ENCODE measurements at places on chromosomes 3 and 15.

GRCh38 chr3:133208184-133208583, 170.0 kb downstream of the TMEM108 start:
- DNase-seq = no peak

DNA sequence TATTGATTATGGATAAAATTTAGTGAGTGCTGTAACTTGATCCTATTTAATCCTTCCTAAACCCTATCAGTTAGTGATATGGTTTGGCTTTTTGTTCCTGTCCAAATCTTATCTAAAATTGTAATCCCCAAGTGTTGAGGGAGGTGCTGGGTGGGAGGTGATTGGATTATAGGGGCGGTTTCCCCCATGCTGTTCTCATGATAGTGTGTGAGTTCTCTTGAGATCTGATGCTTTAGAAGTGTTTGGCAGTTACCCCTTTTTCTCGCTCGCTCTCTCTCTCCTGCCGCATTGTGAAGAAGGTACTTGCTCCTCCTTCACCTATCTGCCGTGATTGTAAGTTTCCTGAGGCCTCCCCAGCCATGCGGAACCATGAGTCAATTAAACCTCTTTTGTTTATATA, 134.0 kb upstream of the SUCLG2 start:
- DNase-seq = no peak

DNA sequence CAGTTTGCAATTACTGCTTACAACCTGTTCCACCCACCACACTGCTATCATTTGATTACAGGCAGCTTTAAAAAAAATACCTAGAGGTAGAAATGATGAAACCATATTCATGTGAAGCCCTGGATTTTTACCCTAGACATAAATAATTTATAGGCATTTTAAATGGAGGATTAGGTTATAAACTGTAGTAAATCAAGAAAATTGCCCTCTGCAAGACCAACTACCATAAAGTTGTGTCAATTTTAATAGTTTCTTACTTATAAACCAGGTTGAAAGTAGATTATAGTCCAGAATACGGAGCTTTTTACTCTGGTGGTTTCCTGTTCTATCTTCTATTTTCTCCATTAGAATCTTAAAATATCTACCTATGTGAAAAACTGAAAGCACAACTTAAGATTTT, 13.9 kb downstream of the TNIK start:
- no peak for DNase-seq

- DNase-seq = no peak
Observed at GRCh38 chr15:95503107-95503506, 827.4 kb upstream of the NR2F2 start.

DNA sequence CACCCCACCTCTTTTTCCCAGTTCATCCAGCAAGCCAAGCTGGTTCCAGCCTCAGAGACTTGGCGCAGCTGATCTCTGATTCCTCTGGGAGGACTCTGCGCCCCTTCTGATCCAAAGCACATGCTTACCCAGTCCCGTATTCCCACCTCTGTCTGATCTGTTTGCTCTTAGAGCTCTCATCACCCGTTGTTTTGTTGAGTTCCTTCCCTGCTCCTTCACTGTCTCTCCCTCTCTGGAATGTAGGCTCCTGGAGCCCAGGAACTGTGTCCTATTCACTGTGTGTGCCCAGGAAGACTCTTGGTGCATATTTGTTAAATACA, 1.3 kb upstream of the ZXDC start:
- no peak for DNase-seq

GRCh38 chr3:81694662-81695061, 66.8 kb downstream of the GBE1 start:
- DNase-seq = no peak

DNA sequence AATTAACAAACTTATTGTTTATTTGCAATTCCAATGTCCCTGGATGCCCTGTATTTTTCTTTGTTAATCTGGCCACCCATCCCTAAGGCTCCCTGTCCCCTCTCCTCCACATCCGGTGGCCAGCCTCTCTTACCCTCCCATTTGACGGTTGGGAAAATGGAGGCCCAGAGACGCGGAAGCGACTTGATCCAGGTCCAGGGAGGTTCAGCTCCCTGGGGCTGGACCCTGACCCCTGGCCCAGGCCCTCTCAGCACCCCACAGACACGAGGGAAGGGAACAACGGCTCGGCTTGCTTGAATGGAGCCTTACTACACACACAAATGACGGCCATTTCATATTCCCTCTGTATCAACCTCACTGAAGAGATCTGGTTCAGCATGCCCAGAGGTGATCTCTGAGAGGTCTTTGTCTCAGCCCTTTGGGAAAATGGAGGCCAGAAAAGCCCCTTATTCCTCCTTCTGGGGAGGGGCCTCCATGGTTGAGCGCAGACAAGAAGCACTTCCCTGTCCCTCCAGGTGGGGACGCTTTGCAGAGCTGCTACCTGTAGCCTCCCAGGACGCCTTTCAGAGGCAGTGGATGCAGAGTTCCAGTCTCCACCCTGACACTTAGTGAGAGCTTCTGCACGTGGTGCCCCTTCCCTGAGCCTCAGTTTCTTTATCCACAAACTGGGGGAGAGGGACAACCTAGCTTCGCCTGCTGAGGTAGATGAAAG, 82.1 kb downstream of the ATP2B2 start:
- no peak for DNase-seq

GRCh38 chr3:194592798-194593752, 40.1 kb downstream of the TMEM44 start:
- DNase-seq = no peak

GRCh38 chr3:107795514-107796094, 272.8 kb downstream of the BBX start:
- DNase-seq = no peak

- DNase-seq = no peak
Observed at GRCh38 chr3:132669256-132669777, 9.2 kb downstream of the UBA5 start.

DNA sequence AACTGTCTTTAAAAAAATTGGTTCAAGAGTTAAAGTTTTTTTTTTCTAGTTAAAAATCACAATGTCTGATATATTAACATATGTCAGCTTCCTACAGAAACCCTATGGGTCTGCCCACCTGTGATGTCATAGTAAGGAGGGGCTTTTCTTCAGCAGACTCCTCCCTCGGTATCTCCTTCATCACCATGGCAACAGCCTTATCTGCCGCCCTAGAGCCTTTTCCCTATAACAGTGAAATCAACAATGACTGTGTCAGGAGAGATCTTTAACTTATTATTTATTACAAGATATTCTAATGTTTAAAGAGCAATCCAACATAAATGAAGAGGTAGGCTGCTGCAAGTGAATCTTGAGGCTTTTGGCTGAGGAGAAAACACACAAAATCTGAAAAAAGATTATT, 138.7 kb downstream of the PEX5L start:
- DNase-seq = peak; percentile 23

GRCh38 chr3:179189759-179190158, 41.6 kb downstream of the PIK3CA start:
- DNase-seq = no peak

DNA sequence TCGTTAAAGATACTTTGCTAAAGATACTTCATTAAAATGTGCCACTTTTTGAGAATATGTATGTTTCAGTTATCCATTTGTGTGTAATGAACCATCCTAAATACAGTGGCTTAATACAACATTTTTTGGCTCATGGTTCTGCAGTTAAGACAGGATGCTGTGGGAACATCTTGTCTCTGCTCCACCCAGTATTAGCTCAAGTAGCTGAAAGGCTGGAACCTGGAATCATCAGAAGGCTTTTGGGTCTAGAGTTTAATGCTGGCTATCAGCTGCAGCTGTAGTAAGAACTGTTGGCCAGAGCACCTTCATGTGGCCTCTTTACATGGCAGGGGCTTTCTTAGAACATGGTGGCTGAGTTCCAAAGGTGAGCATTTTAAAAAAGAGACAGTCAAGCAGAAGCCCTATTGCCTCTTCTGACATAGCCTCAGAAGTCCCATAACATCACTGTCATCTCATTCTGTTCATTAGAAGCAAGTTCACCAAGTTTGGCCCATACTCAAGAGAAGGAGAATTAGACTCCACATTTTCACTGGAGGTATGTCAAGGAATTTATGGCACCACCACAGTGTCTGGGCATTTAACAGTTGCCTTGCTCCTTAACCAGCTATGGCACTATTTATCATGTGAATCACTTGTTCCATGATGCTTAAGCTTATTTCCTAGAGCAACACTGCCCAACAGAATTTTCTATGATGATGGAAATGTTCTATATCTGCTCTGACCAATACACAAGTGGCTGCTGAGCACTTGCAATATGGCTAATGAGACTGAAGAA, 70.4 kb upstream of the PDZRN3 start:
- no peak for DNase-seq

GRCh38 chr3:152398495-152398894, 129.8 kb downstream of the MBNL1 start:
- no peak for DNase-seq

- DNase-seq = peak; percentile 14
Observed at GRCh38 chr15:51380999-51381806, 39.7 kb downstream of the GLDN start.

DNA sequence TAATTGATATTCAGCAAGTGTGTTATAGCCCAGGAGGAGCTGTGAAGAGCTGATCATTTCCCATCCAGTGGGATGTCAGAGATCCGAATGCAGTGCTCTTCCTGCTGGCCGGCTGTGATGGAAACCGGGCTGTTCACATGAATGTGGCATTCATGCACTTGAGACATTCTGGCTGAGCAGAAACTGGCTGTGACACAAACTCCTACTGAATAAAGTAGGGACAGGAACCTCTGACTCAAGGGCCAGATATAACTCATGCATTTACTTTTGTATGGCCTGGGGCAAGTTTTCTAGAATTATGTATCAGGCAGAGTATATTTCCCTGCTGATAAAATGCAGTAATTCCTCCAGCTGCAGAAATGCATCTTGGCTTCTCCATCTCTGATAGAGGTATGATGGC, 83.4 kb upstream of the FAM3D start:
- no peak for DNase-seq

GRCh38 chr3:13663781-13664535, 115.0 kb downstream of the FBLN2 start:
- DNase-seq = no peak

DNA sequence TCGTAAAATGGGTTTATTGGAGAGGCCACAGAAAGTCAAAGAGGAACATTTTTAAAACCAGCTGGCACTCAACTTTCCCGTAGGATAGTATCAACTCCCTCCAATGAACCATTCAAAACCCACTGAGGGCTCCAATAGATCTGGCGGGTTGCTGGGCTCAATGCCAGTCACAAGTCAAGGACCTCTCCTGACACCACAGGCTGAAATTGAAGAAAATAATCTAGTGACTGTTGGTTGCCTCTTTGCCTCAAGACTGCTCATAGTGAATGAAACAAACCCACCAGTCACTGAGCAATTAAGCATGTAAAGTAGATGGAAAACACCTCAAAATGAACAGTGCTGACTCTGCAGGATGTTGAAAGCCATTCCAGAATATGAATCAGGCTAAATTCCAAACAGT, 500.6 kb upstream of the AGTR1 start:
- no peak for DNase-seq

DNA sequence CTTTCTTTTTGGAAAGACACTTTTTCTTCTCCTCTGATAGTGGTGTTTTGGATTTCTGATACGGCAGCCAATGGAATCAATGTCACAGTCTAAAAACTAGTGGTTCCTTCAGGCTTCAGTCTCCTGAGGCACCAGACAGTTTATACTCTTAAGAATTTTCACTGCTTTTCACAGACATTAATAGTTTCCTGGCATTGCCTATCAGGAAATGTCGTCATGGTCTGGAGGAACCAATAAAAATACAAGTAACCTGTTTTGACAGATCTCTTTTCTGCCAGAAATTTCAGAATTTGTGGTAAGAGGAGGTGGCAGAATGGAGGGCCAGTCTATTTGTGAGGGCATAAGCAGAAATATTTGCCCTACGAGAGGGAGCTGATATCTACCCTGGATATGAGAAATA, 44.8 kb downstream of the FILIP1L start:
- DNase-seq = no peak

DNA sequence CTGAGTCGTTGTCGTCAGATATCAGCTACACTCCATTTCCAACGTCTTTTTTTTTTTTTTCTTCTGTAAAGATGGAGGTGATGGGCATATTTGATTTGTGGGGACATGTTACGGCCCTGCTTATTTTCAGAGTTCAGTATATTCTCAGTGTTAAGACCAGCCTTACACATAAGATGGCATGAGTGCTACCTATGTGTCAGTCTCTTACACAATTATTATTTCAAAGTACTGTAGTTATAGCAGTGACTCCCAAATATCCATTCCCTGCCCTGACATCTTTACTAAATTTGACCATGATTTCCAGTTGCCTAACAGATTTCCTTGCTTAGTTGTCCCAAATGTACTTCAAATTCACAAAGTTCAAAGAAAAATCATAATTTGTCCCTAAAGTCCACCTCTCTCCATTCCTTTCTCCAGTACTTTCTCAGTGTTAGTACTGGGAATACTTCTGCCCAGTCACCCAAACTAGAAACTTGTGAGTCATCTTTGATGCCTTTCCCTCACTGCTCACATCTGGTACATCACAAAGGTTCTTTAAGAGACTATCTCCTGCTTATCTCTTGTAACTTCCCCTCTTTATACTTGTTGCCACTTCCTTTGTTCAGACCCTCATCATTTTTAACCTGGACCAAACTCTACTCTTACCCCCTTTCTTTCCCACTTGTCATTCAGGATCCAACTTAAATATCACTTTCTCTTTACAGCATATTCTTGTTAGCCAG, 67.0 kb downstream of the ZNF609 start:
- no peak for DNase-seq

GRCh38 chr3:146313746-146314111, 62.8 kb upstream of the PLSCR4 start:
- no peak for DNase-seq

- DNase-seq = no peak
Observed at GRCh38 chr3:127698691-127699415, 26.1 kb downstream of the ABTB1 start.

- DNase-seq = no peak
Observed at GRCh38 chr3:106029954-106030626, 161.3 kb upstream of the CBLB start.

DNA sequence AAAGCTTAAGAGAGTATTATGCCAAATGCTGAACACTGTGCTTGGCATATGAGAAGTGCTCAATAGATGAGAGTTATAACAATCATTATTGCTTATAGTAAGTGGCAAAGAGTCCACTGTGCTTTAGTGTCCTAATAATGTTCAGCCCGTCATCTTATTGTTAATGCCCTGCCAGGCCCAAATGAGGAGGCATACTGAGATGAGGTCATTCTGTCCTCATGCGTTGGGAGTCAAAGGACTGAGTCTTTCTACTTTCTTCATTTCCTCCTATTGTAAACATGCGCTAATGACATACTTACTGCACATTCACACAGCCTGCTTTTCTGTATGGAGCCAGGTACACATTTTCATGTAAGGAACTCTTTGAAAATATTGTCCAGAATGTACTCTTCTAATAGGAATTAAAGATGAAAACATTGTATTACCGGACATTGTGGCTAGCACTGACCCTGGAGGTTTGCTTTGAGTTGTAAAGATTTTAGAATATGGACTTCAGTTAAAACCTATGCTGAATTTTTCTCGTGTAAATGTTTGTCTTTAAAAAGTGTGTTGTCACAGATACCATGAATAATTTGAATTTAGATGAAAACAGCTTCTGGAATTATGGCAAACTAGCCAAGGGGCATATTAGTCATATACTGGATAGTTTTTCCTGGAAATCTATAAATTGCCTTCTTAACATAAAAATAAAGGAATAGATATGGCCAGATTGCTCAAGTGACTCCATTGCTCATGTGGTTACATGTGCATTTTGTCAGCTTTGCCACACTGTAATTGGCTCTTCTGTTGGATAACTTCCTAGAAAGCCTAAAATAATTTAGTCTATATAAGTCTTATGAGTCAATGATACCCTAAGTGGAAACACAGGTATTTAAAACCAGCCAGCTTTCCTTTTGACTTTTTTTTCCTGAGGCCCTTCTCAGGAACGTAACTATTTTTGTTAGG, 38.3 kb downstream of the KBTBD12 start:
- DNase-seq = no peak
